Activated CD4-positive, alpha-beta T cell treated with anti-CD3 and anti-CD28 coated beads, Interleukin-2, amount 50 U/mL, for 24 hours (primary cell): ENCODE measurements at places on chromosomes 4 and X.

- DNase-seq, result no peak
Measured at GRCh38 chr4:777520-778262, 48.2 kb downstream of the CPLX1 start.

GRCh38 chr4:32161392-32161791 lies 1441.2 kb downstream of the PCDH7 start:
- DNase-seq, result no peak

DNA sequence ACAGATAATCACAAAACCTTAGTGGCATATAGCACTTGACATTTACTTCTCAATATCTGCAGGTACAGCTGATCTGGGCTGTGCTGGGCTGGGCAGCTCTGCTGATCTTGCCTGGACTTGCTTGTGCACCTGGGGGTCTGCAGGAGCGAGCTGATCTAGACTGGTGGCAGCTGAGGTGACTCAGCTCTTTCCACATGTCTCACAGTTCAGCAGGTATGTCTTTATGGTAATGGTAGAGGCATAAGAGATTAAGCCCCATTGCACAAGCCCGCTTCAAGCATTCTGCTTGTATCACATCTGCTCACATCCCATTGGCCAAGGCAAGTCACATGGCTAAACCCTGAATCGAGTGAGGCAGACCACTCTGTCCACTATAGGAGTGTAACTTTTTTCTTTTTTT lies 506.7 kb downstream of the BCOR start:
- DNase-seq, result no peak

- DNase-seq, result no peak
Measured at GRCh38 chr4:24235618-24236017, 345.8 kb upstream of the PPARGC1A start.

DNA sequence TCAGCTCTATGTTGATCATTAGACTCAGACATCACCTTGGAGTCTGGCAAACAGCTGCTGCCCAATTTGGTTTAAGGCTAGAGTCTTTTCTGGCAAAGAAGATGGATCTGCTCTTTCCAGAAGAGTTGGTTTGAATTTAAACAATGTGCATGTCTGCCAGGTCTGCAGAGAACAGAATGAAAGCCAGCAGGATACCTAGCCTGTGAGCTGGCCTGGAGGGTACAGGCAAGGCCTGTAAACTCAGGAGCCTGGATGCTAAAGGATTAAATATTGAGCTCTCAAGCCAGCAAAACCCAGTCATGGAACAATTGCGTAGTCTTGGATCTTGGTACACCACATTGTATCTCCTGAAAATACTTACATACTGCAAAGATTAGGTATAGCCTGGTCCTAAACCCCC lies 15.6 kb upstream of the PDLIM3 start:
- DNase-seq, result no peak

DNA sequence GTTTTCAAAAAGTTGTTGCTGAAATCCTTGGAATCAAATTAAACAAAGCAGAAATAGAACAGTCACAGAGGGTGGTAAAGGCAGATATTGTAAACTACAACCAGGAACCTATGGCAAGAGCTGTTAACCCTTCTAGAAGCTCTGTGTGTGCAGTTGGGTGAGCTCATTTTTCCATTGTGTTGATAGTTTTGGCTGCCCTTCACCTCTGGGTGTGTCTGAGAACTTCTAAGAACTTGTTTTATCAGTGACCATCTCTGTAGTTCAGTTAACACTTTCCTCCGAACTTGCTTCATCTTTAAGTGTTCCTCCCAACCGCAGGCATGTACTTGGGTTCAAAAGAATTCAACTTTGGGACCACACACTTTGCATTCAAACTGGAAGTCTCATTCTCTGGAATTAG lies 32.7 kb downstream of the RBMX start:
- no peak for DNase-seq

DNA sequence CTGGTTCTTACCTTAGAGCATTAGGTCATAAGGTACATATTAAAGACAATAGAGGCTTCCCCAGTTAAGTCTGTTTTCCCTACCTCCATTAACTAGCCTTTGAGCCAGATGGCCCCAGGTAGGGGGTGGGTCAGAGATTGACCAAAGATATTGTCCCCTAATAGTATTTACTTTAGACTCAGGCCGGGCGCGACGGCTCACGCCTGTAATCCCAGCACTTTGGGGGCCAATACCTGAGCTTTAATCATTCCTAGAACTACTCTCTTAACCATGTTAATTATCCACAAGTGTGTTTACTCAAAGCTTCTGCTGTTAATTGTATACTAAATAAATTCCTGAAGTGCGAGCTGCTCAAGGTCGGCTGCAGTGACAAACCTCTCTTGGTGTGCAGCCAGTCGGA lies 28.0 kb upstream of the AMBN start:
- DNase-seq, result no peak

GRCh38 chr4:155837203-155837796 lies 28.8 kb downstream of the ASIC5 start:
- no peak for DNase-seq

DNA sequence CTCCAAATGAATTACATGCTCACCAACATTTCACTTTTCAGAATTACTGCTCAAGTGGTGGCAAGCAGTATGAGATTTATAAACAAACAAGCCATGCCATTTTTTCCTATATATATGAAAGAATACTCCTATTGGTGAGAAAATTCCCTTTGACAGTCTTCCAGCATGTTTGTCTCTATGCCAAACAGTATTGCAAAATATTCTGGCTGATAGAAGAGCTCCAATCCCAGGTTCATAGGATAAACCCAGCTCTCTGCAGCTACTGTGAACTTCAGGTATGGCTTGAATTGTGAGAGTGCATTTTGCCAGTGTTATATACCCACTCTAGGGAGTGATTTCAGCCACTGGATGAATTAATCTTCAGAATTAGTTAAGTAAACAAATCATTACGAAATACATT lies 108.8 kb downstream of the MAGEC2 start:
- no peak for DNase-seq

DNA sequence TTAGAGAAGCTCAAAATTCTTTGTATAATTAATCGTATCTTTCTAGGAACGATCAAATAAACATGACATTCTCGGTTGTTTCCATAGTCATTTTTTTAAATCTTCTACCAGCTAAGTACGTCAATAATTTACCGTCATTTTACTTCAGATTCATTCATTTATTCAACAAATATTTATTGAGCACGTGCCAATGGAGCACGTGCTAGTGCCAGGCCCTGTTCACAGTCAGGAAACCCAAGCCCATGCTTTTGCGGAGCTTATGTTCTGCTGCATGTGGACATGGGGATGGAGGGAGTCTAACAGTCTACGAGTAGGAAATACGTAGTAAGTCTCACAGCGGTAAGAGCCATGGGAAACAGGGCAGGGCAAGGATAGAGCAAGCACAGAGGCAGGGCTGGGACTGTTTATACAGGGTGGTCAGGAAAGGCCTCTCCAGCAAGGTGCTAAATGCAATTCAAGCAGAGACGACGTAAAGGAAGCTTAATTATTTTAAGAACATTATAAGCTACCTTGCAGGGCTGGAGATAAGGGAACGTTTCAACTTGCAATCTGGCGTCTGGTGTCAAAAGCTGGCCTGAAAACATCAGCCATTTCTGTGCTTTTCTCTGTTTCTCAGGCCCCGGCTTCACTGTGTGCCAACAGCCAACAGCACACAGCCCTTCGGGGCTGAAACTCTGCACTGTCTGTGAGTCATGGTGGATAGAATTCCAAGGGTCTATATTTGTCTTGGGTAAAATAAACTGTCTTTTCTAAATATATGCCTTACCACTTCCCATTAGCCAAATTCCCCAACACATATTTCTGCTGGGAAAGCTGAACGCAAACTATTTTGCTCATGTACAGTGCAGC lies 517.1 kb upstream of the ZFP42 start:
- no peak for DNase-seq

DNA sequence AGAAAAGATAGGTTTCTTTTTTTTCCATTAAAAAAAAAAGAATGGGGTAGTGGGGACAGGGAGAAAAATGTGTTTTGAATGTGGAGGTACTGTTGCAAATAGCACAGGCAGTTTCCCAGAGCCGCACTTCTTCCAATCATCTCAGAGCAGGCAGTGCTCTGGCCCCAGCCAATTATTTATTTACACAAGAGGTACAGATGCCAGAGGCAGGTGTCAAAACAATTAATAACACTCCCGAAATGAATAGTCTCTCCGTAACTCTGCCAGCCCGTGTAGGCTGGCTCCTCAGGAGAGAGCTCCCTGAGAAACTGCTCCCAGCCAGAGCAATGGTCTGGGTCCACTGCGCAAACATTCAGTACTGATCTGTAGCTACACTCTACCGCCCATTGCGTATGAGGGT lies 130.8 kb upstream of the IL1RAPL2 start:
- DNase-seq, result no peak

- no peak for DNase-seq
Measured at GRCh38 chr4:7326693-7327340, 107.9 kb downstream of the PSAPL1 start.

DNA sequence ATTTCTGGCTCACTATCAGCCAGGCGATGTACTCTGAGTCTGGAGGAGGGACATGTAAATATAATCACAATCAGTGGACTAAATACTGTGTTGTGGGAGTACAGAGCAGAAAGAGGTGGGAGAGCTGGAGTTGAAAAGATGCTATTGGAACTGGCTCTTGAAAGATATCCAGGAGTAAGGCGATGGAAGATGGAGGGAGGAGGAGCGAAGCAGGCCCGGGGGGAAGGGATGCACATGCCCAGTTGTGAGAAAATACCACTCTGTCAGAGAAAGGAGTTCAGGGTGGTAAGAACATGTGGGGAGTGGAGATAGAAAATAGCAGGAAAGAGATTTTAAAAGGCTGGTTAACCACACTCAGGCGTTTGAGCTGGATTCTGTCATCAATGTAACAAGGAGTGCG lies 216.9 kb upstream of the ETNPPL start:
- no peak for DNase-seq

- DNase-seq, result no peak
Measured at GRCh38 chr4:159608436-159608835, 505.6 kb downstream of the RAPGEF2 start.
